ENCODE measurements at places on chromosomes 6 and 20. TPM values are rescaled to one million over a fixed set of nuclear protein-coding genes. Genes with fewer than 3 reads are reported as not detected.

GRCh38 chr6:29705389-29706231 lies 17.6 kb upstream of the HLA-F start:
- no peak for DNase-seq

DNA sequence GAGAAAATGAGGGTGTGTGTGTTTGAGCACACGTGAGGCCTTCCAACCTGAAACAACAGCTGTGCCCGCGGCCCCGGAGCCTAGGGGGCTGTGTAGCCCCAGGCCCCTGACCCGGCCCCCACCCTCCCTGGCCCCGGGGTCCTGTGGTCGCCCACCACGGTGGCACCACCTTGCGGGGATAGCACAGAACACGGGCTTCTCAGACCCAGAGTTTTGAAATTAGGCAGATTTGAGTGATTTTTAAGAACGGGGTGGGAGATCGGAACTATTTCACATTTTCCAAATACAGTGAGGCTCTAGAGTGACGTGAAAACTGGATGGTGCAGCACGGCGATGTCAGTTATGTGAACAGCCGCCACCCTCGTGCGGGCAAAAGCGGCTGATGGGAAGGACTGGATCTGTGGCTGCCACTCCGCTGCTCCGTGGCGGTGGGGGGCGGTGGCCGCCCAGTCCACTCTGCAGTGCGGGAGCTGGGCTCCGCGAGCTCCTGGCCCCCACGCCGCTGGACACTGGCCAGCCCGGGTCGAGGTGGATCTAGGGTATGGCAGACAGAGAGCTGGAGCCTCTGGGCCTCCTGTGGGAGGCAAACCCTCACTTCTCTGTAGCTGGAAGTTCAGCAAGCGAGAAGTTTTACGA lies 17.3 kb upstream of the BHLHE23 start:
- DNase-seq = no peak

DNA sequence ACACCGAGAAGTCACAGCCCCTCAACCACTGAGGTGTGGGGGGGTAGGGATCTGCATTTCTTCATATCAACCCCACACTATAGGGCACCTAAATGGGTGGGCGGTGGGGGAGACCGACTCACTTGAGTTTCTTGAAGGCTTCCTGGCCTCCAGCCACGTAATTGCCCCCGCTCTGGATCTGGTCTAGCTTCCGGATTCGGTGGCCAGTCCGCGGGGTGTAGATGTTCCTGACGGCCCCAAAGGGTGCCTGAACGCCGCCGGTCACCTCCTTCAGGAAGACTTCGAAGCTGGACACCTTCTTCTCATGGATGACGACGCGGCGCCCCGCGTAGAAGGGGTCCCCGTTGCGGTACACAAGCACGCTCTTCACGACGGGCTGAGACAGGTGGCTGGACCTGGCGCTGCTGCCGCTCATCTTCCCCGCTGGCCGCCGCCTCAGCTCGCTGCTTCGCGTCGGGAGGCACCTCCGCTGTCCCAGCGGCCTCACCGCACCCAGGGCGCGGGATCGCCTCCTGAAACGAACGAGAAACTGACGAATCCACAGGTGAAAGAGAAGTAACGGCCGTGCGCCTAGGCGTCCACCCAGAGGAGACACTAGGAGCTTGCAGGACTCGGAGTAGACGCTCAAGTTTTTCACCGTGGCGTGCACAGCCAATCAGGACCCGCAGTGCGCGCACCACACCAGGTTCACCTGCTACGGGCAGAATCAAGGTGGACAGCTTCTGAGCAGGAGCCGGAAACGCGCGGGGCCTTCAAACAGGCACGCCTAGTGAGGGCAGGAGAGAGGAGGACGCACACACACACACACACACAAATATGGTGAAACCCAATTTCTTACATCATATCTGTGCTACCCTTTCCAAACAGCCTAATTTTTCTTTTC lies at the start of gene DCDC2:
DCDC2 (minus strand) TSS at position 724 of the 883 bp plus-strand sequence; CDS start at position 415, 309 bp downstream.
- DNase-seq = no peak

GRCh38 chr6:21505574-21505990 lies 88.0 kb upstream of the SOX4 start:
- no peak for DNase-seq

GRCh38 chr6:132695773-132696172 lies 18.1 kb downstream of the VNN1 start:
- no peak for DNase-seq

- DNase-seq = no peak
These were observed 17.2 kb downstream of the CHMP4B start for GRCh38 chr20:33828326-33828844.

DNA sequence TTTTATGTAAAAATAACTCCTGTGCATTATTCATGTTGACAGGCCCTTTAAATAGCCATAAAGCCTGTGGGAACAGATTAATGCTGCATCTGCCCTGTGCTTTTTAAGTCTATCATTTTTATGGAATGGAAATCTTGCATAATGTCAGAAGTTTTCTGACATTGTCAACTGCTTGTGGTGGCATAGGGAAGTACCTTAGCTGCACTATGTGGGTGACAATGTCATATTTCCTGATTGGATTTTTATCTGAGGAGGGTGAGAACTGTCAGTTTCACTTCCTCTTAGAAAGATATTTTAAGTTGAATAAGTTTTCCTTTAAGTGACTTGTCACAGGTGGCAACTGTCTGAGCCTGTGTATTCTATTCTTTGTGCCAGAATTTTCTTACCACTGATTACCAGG lies 267.9 kb downstream of the PLCB1 start:
- DNase-seq = no peak

DNA sequence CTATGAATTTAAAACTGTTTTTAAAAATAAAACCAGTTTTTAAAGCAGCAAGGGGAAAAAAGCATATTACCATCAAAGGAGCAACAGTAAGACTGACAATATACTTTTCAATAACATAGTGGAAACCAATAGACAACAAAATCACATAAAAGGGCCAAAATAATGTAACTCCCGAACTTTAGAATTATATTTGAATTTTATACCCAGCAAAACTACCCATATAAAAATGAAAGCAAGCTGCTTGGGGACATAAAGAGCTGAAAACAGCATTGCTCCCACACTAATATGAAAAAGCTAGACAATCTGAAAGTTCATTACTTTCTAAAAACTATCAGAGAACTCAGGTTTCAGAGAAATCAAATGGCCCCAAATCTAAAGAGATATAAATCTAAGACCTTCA lies 199.4 kb upstream of the ARID1B start:
- DNase-seq = no peak

- DNase-seq = no peak
These were observed 39.8 kb downstream of the ADTRP start for GRCh38 chr6:11738661-11739375.

GRCh38 chr20:1331801-1332453 lies 3.0 kb upstream of the SDCBP2 start:
- no peak for DNase-seq

GRCh38 chr20:31551163-31552081 lies 37.2 kb downstream of the HM13 start:
- DNase-seq = no peak

DNA sequence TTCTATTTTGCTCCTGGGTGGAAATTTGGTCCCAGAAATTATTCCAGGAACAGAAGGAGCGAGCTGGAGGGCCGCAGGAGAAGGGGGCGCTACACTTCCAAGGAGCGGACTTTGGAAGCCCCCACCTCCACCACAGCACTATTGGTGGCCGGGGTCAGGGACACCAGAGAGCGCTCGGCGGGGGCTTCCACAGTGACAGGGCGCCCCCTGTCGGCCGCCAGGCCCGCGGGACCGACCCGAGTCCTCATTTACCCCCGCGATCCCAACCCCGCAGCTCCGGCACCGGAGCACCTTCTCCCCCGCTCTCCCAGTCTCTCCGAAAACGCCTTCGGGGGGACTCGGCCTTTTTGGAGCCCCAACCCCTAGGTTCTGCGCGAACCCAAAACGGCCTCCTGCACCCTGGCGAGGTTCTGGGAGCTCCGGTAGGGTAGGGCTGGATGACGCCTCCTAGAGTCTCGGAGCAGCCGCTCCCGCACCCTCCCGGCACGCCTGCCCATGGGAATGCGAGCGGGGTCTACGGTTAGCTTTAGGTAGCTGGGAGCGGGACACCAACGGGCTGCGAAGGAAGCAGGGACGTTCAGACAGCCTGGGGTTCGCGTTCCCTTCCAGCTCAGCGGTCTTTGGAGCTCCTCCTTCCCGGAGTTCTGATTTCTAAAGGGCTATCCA lies 2.4 kb upstream of the FOXA2 start:
- DNase-seq = no peak

DNA sequence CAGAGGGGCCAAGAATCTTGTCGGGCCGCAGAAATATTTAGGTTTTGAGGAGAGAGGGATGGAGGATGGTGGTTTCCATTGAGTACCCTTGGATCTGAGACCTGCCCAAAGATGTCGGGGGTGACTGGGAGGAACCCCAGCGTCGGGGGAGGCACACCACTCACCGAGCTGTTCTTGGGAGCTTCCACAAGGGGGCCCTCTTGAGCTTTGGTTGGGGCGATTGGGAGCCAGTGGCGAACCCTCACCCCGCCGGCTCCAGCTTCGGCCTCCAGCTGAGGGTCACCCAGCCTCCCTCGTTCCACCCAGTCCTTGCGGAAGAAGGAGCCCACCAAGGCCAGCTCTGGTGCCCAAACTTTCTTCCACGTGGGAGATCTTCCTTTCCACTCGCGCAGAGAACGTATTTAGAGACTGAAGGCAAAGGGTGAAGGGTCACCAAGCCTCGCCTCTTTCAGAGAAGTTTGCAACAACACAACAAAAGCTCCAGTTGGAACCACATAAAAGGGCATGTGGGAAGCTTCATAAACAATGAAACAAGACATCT lies 33.6 kb downstream of the APCDD1L start:
- DNase-seq = no peak

- no peak for DNase-seq
These were observed 70.4 kb upstream of the PTPN1 start for GRCh38 chr20:50439539-50440453.

GRCh38 chr6:157842212-157842611 lies 19.2 kb downstream of the SNX9 start:
- DNase-seq = no peak

DNA sequence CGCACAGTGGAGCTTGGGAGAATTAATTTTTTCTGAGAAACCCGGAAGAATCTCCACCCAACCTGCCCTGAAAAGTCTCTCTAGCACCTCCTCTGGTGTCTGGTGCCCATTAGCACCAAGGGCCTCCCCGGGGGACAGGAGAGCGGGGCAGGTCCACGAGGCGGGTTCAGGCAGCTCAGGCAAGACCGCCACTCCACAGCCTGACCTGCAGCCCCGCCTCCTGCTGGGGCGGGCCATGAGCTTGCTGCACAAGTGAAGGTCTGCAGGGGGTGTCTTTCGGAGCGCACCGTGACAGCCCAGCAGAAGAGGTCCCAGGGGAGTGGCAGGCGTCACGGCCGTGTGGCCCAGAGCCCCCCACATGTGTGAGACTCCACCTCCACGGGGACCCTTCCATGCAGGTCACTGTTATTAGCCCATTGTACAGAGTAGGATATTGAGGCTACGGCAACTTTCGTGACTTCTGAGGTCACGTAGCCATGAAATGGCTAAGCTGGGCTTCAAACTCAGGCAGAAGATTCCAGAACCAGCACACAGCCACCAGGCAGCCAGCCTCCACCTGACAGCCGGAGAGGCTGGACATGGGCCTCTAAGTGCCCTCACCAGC lies 63.9 kb upstream of the SLCO4A1 start:
- peak; percentile 7 for DNase-seq

GRCh38 chr6:34514593-34515472 lies 41.3 kb downstream of the SPDEF start:
- no peak for DNase-seq

GRCh38 chr20:57705127-57705899 lies 4.5 kb downstream of the PMEPA1 start:
- DNase-seq = no peak

DNA sequence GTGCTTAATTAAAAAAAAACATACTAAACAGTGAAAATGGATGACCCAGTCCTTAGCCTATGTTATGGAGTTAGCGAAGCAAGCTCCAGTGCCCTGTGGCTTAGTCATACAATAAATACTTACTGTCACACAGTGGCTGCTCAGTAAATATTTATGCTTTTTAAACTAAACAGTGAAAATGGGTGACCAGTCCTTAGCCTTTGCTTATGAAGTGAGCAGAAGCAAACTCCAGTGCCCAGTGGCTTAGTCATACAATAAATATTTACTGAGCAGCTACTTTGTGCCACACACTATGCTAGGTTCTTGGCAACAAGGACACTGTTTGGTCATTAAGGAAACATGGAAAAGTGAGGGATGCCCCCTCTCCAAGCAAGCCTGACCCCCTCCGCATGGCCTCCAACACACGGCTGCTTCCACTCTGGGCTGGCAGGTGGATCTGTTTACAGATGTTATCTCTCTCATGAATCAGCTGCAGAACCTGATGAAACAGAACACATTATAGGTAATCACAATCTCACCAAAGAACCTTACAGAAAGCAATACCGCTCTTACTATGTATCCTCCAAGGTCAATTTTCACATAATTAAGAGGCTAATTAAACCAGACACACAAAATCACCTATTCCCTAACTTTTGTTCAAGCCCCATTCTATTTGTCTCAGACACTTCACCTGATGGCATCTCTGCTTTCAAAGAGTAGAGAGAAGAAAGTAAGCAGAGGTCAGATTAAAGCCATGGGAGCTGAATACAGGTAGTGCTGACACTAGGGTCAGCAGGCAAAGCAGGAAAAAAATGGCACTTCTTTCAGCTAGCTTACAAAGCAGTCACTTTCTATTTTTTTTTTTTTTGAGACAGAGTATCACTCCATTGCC lies 27.3 kb downstream of the CDK5RAP1 start:
- DNase-seq = no peak

DNA sequence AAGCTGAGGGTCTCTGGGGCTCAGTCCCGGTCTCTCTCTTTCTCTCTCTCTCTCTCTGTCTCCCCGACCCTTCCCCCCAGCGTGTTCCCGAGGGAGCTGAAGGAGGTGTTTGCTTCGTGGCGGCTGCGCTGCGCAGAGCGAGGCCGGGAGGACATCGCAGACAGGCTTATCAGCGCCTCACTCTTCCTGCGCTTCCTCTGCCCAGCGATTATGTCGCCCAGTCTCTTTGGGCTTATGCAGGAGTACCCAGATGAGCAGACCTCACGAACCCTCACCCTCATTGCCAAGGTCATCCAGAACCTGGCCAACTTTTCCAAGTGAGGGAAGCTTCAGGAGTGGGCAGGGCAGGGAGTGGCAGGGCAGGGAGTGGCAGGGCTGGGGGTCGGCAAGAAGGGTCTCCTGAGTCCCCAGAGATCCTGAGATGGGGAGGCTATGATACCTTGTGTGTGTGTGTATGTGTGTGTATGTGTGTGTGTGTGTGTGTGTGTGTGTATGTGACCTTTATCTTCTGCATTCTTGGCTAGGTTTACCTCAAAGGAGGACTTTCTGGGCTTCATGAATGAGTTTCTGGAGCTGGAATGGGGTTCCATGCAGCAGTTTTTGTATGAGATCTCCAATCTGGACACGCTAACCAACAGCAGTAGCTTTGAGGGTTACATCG lies 13.6 kb upstream of the ZBTB9 start:
- no peak for DNase-seq

TRIM10 gene
- total RNA-seq = not detected

IMPG1 gene
- total RNA-seq = not detected

NNAT gene
- total RNA-seq = 0.19 TPM

NRSN1 gene
- not detected for total RNA-seq

PPP1R16B gene
- 9.0 TPM for total RNA-seq

NKAPL gene
- total RNA-seq = 7.4 TPM

GRM1 gene
- total RNA-seq = 2.9 TPM

FAXC gene
- total RNA-seq = not detected

FOXA2 gene
- total RNA-seq = not detected

KIAA1755 gene
- 7.9 TPM for total RNA-seq

SLC22A16 gene
- total RNA-seq = 0.32 TPM

CRIP3 gene
- total RNA-seq = 7.1 TPM

ADGRF4 gene
- total RNA-seq = not detected

SLC2A10 gene
- total RNA-seq = 3.1 TPM

CLDN20 gene
- 0.19 TPM for total RNA-seq

PSORS1C1 gene
- total RNA-seq = 1.9 TPM

GSTA3 gene
- total RNA-seq = not detected

AGPAT4 gene
- 2.4 TPM for total RNA-seq

ERMARD gene
- total RNA-seq = 6.5 TPM

LPA gene
- total RNA-seq = not detected

OPRM1 gene
- total RNA-seq = not detected
